ENCODE measurements at places on chromosomes 5 and 9.

GRCh38 chr9:86829496-86830046, 117.7 kb downstream of the GAS1 start:
- DNase-seq: no peak

DNA sequence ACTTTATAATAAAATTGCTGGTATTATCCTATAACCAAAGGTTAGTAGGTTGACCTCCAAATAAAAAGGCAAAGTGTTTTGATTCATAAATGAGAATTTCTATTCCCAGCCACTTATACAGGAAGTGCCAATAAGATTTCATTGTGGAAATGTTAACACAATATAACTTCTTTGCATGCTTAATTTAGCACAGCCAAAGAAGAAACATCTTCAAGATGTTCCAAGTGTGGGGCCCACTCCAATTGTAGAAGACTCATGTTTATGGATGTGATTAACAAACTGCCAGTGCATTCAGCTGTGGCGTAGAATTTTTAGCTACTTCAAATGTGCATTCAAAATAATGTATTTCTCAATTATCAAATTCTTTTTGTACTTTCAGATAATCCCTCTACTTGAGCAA, 402.3 kb downstream of the DEPDC1B start:
- DNase-seq: no peak

- DNase-seq: no peak
These were observed 600.4 kb downstream of the EBF1 start for GRCh38 chr5:158499075-158499891.

DNA sequence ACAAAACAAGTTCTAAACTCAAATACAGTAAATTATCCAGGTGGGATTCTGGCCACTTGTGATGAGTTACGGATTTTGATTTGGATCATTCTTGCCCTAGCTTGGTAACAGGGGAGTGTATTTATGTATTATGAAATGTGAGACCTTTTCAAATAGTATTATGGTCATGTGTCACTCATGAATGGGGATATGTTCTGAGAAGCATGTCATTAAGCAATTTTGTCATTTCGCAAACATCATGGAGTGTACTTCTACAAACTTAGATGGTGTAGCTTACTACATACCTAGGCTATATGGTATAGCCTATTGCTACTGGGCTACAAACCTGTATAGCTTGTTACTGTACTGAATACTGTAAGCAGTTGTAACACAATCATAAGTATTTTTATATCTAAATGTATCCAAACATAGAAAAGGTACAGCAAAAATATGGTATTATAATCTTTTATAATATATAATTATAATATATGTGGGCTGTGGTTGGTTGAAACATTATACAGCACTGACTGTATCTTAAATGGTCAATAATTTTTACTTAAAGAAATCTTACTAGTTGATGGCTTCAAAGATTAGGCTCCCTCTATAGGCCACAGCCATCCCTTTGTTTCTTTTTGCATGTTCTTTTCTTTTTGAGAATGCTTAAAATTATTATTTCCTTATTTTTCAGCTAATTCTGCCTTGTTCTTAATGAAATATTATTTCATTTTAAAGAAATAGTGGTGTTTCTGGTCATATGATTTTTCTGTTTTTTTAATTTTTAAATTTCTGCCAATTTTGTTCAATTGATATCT, 128.4 kb downstream of the MAST4 start:
- no peak for DNase-seq

DNA sequence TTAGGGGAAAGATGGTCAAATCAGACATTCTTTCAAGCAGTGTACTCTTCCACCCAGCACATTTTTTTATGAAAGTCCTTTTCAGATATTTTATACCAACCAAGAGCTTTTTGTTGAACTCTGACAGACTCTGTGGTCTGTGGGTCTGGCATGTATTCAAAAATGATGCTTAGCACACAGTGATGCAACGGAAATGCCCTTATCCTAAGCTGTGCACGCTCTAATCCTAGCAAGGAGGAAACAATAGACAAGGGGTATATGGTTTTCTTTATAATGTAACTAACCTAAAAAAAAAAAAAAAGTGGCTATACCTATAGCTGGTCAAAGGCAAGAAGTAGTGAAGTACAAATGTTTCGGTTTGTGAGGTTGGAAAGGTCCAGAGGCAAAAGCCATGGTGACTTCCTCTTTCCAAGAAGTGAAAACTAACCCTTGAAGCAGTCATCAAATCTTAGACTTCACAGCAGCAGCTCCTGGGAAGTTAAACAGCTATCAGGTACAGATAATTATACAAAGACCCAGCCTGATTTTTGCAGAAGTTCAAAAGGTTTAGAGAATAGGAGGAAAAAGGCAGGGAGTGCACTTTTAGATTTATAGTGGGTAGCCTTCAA, 82.5 kb downstream of the SEMA6A start:
- DNase-seq: no peak

DNA sequence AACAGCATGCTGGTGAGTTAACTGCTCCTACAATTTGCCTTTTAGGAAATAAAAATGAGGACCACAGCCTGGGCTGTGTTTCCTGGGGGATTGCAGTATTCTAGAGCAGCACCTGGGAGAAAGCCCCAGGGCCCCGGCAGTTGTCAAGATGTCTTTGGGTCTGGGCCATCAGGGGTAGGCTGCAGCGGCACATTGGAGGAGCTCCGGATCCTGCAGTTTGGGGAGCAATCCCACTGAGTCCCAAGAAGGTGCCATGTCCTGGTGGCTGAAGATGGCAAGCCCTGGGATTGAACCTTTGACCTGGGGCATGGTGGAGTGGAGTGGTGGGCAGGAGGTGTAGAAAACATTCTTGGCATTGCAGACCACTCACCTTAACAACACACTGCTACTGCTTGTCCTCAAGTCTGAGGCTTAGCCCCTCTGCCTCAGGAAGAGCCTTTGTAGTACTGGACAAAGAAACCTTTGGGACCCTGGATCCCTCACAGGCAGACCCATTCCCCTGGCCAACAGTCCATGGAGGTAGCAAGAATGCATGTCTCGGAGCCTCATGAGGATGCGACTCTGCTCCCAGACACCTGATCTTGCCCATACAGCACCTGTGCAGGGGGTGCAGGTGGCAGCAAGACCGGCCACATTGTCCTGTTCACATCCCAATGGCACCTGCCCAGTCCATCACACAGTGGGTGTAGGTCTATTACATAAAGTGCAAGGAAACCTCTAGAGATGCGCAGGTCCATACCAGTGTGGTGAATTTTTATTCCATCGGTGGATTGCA, 159.1 kb upstream of the IRX2 start:
- no peak for DNase-seq

GRCh38 chr9:125988479-125989050, 241.4 kb downstream of the PBX3 start:
- DNase-seq: no peak

DNA sequence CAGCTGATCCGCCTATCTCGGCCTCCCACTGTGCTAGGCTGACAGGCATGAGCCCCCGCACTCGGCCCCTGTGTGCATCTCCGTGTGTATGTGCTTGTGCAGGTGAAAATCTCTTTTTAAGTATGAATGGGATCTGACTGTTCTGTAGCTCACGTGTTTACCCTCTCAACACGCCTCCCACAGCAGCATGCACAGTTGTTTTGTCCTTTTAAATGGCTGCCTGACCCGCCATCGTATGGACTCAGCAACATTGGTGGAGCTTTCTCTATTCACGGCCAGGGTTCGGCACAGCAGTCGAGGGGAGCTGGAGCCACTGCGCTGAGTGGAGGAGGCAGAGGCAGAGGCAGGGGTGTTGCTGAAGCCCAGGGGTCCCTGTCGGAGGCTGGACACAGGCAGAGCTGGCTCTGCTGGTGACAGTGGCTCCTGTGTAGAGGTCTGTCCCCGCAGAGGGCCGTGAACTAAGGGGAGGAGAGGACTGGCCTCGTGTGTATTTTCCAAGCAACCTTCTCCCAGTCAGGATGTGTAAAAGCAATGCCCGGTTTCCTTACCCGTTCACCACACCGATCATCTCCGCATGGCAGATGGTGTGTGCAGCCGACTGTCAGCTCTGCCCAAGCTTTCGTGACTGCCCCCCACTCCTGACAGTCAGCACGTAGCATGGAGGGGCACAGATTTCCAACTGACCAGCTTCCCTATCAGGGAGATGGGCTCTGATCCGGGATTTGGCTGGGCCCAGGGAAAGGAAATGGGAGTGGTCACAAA, 37.3 kb downstream of the MRPL36 start:
- no peak for DNase-seq

GRCh38 chr9:1319436-1319835, 269.3 kb downstream of the DMRT2 start:
- DNase-seq: no peak

DNA sequence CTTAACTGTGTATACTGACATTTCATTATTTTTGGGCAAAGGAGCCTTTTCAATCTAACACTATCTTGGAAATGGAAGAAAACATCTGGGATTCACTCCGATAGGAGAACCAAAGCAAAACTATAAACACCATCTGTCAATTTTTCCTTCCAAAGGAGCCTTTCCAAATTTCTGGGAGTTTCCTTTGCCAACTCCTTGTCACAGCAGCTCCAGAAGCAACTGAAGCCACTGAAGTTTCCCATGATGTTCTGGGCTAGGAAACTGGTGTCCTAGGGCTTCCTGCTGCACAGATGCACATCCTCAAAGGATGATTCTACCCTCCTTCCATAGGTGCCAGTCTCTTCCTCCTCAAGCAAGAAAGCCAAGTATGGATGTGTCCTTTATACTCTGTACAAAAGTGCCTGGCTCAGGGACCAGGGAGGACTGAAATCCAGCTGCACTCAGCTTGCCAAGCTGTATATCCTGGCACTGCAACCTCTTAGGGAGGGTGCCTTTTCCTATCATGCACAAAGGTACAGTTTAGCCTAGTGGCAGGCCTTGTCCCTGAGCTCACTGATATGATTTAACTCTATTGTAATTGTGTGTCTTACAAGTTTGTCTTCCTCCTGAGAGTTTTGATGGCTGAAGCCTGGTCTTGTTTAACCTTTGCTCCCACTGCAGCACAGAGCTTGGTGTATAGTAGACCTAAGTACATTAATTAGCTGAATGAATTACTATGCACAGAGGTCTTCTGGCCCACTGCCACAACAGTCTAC, 8.4 kb upstream of the UBAP1 start:
- DNase-seq: no peak

DNA sequence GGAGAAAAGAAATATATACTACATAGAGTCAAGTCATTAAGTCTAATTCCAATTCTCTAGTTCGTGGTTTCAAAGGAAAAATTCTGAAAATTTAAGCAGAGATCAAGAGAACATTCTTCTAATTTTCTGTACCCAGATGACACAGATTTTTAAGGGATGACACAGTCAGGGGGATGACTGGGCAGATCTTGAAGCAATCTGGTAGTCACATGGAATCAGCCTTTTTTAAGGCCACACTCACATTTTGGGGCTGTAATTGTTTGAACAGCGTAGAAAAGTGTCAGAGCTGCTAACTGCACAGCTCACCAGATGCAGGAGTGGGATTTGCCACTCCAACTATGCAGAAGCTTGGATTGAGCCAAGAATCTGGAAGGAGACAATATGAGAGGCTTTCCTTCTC, 20.4 kb downstream of the PDE4D start:
- DNase-seq: no peak

GRCh38 chr9:128912270-128912853, 8.4 kb upstream of the PHYHD1 start:
- no peak for DNase-seq

DNA sequence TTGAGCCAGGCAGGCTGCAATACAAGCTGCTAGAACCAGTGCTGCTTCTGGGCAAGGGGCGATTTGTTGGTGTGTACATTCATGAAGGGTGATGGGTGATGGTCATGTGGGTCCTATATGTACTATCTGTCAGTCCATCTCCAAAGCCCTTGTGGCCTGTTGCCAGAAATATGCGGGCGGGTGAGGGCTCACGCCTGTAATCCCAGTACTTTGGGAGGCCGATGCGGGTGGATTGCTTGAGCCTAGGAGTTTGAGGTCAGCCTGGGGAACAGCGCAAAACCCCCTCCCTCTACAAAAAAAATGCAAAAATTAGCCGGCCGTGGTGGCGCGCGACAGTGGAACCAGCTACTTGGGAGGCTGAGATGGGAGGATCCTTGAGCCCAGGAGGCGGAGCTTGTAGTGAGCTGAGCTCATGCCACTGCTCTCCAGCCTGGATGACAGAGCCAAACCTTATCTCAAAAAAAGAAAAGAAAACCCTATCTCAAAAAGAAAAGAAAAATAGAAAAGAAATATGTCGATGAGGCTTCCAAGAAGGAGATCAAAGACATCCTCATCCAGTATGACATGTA, 45.0 kb upstream of the KLF4 start:
- no peak for DNase-seq

DNA sequence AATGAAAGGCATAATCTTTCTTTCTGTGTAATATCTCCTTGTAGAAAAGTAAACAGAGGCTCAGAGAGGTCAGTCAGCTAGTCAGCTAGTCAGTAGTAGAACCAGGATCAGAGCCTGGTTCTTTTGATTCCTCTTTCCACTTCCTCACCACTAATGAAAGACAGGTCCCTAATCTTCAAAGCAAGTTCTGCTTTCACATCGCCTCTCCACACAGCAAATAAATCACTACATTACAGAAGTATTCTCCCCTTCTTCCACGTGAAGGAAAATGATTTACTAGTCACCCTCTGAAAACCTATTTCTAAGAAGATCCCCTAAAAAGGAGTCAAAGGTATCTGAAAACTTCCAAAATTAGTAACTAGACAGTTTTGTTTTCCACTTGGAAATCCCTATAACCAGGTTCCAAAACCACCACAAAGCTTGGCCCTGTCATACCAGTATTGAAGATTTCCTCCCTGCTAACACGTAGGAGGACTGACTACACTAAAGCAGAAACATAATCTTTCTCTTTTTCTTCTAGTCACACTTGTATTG, 140.5 kb upstream of the TARS1 start:
- DNase-seq: no peak

DNA sequence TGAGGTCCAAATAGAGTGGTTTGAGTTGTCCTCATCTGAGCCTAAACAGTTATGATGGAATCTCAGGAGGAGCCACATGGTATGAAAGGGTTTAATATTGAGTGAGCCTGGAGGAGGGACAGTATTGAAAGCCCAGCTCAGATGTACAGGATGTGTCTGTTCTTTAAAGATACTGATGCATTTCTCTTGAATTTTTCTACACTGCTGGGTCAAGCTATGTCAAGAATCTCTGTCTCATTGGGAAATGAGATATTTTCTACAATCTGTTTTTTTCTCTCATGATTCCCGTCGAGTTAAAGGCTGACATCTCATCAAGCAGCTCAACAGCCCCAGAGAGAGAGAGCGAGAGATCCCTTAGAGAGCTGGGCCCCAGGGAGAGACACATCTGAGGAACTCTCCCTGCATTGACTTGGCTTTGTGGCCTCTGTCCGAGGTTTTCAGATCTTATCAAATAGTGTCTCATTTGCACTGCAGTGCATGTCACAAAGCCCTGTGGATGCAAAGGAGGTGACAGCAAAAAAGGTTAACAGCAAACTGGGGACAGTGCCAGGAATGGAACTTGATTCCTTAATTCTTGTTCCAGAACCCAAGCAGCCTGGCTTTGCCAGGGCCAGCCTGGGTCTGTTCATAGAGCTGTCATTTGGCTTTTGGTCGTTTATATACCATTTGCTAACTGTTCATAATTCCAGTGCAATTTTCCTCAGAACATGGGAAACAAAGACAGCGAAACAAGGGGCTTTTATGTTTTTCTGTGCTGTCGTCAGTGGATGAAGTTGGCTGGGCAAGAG, 19.0 kb upstream of the ACTBL2 start:
- DNase-seq: no peak

- no peak for DNase-seq
These were observed 5.7 kb upstream of the DOCK2 start for GRCh38 chr5:169631360-169631759.
